NCI-H345 (cell line): ENCODE measurements at places on chromosomes 2 and 18.
A peak's percentile ranks its signal among the peaks of the same experiment; 100 is the strongest.

DNA sequence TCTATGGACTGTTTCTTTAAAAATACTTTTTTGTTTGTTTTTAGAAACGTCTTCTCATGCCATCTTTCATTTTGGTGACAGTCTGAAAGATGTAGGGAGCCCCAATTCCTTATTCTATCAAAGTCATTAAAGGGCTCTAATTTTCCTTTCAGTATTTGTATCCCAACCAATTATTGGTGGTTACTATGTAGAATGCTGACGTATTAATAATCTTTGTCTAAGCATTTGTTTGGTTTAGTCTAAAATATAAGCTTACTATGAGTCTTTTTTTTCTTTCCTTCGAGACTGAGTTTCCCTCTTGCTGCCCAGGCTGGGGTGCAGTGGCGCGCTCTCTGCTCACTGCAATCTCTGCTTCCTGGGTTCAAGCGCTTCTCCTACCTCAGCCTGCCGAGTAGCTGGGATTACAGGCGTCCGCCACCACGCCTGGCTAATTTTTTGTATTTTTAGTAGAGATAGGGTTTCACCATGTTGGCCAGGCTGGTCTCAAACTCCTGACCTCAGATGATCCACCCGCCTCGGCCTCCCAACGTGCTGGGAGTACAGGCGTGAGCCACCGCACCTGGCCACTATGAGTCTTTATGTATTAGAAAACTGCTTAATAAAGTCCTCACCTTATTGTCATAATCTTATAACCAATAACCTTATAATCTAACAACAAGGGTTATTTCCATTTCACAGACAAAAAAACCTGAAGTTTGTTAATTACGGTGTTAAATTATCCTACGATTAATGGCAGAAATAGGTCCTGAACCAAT is 849 bp upstream of the VRK2 start:
- DNase-seq: no peak

DNA sequence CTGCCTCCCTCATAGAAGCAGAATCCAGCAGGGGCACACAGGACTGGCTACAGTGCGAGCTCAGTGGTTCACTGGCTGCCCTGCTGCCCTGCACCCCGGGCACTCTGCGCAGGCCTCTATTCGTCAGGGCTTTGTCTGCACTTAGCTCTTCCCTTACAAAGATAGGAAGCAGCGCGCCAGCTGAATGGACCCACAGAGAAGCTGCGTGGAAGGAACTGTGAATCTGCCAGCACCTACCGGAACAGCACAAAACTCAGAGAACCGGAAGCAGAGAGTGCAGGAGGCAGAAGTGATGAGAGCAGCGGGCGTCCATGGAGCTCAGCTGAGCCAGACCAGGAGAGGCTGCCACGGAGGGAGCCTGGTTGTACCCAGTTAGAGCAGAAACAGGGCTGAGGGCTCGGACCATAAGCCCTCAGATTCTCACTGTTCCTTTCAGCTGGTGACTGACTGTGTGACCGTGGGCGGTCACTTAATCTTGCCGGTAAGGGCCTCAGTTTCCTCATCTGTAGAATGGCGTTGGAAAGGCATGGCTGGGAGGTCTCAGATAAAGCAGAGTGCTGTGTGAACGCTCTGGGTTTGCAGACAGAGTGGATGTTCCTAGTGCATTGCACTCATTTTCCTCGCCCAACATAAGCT is 23.1 kb upstream of the SLC66A3 start:
- no peak for DNase-seq

DNA sequence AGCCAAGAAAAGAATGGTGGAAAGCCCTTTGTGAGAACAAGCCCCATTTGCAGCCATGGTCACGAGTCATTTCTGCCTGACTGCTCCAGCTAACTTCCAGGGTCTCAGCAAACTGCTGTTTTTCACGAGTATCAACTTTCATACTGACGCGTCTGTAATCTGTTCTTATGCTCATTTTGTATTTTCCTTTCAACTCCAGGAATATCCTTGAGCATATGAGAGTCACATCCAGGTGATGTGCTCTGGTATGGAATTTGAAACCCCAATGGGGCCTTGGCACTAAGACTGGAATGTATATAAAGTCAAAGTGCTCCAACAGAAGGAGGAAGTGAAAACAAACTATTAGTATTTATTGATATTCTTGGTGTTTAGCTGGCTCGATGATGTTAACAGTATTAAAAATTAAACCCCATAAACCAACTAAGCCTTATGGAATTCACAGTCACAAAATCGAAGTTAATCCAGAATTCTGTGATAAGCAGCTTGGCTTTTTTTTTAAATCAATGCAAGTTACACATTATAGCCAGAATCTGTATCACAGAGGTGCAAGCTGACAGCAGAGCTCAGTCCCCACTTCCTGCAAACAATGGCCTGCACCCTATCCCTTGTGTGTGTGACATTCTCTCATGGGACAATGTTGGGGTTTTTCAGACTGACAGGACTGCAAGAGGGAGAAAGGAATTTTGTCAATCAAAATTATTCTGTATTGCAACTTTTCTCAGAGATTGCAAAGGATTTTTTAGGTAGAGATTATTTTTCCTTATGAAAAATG is 26.1 kb downstream of the SLC14A1 start:
- no peak for DNase-seq

- no peak for DNase-seq
These were observed 297.7 kb upstream of the DOK6 start for GRCh38 chr18:69102959-69103358.

- peak; percentile 27 for DNase-seq
These were observed 323.5 kb downstream of the AFF3 start for GRCh38 chr2:99818842-99819241.

- DNase-seq: no peak
These were observed 142.2 kb downstream of the PLCL1 start for GRCh38 chr2:197946562-197946961.

DNA sequence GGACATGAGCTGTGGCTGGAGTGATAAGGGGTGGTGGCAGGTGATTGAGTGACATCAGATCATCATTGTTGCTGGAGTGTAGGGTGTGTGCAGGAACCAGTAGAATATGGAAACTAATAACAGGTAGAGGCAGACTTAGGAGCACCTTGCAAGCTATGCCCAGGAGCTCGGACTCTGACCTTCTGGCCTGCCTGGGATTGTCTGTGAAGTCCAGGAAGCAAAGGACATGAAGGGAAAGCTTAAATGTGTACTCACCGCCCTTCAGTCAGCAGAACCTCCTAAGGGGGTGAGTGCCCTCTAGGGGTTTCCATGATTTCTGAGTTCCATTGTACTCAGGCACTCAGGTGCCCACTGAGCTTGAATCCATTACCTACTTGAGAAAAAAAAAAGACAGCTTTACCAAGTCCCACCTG is 104.2 kb downstream of the CRIM1 start:
- DNase-seq: peak; percentile 69

DNA sequence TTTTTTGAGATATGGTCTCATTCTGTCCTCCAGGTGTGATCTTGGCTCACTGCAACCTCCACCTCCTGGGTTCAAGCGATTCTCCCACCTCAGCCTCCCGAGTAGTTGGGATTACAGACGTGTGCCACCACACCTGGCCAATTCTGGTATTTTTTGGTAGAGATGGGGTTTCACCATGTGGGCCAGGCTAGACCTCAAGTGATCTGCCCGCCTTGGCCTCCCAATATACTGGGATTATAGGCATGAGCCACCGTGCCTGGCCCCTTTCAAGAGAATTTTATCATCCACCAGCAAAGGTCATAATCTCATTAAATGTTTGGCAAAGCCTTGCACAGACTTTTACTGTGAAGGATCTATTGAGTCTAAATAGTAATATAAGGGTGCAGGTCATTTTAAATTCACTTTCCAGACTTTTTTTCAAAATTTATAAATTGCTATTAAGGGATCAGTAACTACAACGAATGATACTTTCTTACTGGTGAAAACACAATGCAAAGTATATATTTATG is 2.5 kb downstream of the HADHA start:
- DNase-seq: no peak

- no peak for DNase-seq
These were observed 55.5 kb downstream of the MAP4K4 start for GRCh38 chr2:101752716-101753616.

DNA sequence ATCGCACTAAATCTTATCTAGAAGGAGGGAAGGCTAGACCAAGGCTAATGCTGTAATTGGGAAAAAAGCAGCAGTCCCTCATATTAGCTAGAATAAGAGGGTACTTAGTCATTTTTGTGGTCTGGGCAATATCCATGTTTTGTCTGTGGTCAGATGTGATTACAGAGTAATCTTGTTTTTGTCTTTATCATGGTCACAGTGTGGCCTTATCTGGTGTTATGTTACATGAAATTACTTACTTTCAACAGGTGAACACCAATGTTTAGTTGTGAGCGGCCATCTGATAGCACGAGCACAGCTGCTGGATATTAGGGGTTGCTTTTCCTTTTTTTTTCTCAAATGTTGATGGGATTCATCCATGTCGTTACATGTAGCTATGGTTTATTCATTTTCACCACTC is 23.7 kb upstream of the PLEKHM3 start:
- DNase-seq: no peak

GRCh38 chr2:66496670-66497420 is 61.9 kb downstream of the MEIS1 start:
- no peak for DNase-seq

DNA sequence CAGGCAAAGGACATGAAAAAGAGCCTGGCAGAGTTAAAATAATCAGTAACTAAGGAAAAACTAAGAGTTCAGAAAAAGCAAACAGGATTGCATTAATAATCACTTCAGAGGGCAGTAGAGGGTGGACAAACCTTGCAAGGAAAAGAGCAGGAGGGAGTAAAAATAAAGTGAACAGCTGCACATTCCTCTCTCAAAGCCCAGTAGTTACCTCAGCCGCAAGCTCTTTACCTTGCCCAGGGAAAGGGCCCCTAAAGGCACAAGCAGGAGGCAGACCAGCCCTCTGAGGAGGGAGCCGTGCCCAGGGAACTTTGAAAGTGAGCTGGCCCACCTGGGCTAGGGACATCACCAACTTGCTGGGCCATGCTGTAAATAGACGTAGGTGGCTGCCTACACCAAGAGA is 196.9 kb downstream of the C1D start:
- DNase-seq: no peak

- DNase-seq: no peak
These were observed 20.7 kb downstream of the SLC4A3 start for GRCh38 chr2:219648176-219648575.

DNA sequence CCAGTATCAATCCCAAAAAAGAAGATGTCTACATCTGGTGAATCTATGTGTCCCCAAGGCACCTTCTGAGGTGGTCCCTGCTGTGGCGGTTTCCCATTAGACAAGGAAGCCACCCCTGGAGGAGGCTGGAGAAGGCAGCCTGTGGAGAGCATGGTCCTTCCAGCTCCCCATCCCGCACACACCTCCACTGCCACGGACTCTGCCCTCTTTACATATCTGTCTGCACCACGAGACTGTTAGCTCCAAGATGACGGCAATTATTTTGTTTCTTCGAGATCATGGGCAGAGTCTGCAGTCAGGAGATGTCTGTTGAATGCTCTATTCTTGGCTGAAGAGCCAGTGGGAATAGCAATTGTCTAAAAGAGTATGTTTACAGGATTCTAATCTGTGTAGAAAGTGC is 132.0 kb downstream of the OSR1 start:
- no peak for DNase-seq

DNA sequence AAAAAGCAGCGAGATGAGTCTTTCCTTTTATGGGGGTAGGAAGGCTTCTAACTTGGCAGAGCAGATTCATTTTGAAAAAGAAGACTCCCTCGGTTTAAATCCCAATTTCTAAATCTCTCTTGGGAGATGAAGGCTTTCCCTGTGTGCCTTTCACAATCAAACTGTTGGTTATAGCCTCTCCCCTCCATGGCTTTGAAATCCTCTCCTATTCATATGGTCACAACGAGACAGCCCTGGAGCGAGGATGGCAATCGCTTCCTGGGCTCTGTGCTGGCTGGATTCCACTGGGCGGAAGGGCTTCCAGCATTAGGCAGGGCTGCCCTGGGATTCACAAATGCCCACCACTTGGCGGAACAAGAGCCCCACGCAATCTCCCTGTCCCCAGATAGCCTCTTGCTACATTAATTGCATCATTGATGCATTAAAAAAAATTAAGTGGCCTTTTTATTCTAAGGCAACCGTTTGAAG is 1.6 kb downstream of the CAVIN2 start:
- no peak for DNase-seq

GRCh38 chr18:8177330-8178016 is 431.8 kb upstream of the RAB12 start:
- peak; percentile 28 for DNase-seq

GRCh38 chr2:98761267-98761781 is 30.4 kb upstream of the MGAT4A start:
- no peak for DNase-seq

DNA sequence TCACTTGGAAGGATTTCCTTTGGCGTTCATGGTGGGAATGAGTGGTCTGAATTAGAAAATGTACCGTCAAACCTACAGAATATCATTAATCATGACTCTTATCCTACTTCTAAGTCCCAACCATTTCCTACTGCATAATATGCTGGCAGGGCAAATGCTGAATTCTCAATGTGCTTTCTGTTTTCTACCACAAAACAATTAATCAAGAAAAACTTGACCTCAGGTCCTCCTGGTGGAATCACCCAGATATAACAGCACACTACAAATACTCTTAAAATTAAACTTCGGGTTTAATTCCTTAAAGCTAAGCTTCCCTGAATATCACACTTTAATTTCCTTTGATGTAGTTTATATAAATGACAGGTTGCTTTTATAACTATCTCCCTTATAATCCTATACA is 301.6 kb downstream of the AFF3 start:
- no peak for DNase-seq

GRCh38 chr2:130920415-130921163 is 83.9 kb downstream of the ARHGEF4 start:
- peak; percentile 46 for DNase-seq

- DNase-seq: no peak
These were observed 242.2 kb upstream of the LRRTM1 start for GRCh38 chr2:80546766-80547165.

DNA sequence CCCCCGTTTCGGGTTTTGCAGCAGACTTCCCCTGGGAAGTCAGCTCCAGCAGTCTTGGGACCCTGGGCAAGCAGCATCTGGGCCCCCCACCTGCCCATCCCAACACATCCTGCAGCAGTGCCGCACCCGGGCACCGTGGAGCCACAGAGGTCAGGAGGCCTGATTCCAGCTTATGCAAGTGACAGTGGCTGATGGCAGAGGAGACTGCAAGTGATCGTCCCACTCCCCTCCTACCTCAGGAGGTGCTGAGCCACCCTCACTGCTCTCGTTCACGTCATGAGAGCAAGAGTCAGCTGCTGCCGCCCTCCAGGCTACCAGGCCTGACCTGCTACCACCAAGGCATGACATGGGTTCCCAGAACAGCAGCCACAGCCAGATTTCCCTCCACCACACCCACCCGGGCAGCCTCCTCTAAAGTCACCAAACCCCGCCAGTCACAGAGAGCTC is 18.2 kb downstream of the COX7A2L start:
- no peak for DNase-seq

GRCh38 chr2:9217838-9218770 is 11.5 kb downstream of the ASAP2 start:
- DNase-seq: peak; percentile 68
